Hematopoietic multipotent progenitor cell treated with erythropoietin and hydrocortisone succinate and interleukin-3 and kit ligand, for 8 days (in vitro differentiated cells): ENCODE measurements at places on chromosomes 11 and 22.

GRCh38 chr22:40654522-40655167 lies 18.1 kb upstream of the MRTFA start:
- DNase-seq: peak; percentile 69

DNA sequence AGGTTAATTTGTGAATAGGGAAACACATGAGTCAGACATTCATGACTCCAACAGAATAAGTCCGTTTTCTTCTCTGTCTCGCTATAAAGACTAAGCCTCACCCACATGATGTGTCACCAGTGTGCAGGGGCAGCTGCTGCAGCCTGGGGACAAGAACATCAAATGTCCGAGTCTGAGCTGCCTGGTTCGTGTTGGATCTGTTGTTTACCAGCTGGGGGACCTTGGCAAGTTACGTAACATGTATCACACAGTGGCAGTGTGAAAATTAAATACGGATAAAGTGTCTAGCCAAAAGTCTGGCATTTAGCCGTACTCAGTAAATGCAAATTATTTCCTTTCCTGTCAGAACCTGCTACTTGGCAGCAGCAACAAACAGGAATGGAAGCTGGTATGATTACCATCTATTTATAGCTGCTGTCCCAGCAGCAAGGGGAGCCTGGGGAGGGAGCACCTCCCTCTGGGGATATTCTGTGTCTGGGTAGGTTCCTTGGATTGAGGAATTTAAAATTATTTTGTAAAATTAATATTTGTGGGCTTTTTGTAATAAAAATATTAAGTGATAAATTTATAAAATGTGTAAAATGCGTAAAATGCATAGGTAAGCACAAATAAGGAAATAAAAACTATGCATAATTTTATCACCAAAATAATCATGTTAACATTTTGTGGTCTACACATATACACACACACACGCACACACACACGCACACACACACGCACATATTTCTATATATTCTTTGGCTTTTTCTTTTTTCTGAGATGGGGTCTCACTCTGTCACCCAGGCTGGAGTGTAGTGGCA lies 1.3 kb upstream of the CLDN25 start:
- no peak for DNase-seq

- no peak for DNase-seq
Observed at GRCh38 chr11:46020084-46020599, 97.7 kb downstream of the LARGE2 start.

DNA sequence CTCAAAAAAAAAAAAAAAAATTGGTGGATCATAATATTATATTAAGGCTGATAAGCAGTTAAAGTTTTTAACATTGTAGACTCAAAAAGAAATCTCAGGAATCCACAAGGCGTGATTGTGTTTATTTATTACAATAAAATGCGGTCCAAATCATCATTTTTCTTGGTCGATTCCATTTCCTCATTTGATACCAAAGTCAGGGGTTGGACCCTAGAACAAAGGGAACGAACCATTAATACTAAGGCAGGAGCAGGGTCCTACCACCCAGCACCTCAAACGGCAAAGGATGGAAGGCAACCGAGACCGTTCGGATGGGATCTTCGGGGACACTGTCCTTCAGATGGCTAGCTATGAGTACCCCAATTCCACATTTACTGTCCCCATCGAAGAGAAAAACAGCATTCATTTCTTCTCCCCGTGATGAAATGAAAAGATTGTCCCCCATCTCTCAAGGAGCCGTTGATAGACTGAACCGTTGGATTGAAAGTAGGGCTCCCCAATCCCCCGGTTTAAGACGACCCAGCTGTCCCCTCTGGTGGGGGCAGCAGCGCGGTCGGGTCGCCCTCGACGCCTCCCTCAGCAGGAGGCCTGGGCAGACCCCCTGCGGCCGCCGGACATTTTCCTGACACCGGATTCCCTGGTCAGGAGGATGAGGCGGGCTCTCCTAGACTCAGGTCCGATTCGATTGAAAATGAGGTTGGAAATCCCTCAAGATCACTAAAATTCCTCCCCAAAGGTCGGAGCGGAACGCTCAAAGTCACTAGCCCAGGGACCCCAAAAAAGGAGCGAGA lies 607 bp downstream of the DMC1 start:
- no peak for DNase-seq

GRCh38 chr22:28243539-28243938 lies 324.5 kb upstream of the PITPNB start:
- DNase-seq: no peak
